Stimulated activated CD4-positive, alpha-beta T cell treated with anti-CD3 and anti-CD28 coated beads, Interleukin-15, amount 100 ng/mL, for 1 hour (primary cell): ENCODE measurements at places on chromosomes 7 and 10.

- DNase-seq: no peak
These were observed 6.0 kb downstream of the IL15RA start for GRCh38 chr10:5971315-5971832.

DNA sequence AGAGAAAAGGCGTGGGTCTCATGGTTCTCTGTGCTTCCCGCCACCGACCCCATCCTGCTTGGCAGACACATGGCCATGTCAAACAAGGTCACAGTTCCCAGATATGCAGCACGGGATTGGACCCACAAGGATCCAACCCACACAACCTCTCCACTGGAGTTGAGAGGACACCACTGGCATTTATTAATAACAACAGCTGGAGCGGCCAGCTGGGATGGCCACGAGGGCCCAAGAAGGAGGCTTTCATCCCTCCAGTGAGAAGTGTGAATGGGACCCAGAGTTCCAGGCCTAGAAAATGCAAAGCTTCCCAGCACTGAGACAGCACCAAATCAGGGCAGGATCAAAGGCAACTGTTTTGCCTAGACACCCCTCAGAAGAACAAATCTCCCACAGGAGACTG is 31.5 kb downstream of the FGFR2 start:
- DNase-seq: no peak

- DNase-seq: no peak
These were observed 60.3 kb downstream of the AHCYL2 start for GRCh38 chr7:129285111-129285510.

DNA sequence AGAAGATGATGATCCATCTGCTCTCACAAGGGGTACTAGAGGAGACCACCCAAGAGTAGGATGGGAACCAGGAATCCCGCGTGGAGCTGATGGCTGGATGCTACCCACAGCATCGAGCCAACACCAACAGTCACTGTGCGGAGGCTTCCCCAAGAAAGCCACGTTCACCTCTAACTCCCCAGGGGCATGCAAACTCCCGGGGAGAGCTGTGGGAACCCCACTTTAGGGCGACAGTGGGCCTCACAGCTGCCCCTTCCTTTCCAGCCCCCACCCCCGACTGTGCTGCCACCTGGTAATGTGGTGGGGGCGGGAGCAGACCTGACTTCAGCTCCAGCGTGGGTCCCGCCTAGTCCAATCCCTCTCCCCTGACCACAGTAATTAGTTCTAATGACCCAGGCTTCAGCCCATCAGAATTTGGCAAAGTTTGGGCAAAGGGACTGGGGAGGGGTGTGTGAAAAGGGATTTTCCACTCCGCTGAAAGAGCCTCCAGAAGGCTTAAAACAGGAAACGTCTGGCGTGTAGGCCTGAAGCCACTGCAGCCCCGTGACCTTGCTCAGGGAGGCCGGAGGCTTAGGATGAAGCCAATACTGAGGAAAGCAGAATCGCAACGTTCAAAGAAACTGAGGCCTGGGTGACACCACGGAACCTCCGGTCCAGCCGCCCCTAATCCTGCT is 20.3 kb downstream of the ASB13 start:
- DNase-seq: no peak

DNA sequence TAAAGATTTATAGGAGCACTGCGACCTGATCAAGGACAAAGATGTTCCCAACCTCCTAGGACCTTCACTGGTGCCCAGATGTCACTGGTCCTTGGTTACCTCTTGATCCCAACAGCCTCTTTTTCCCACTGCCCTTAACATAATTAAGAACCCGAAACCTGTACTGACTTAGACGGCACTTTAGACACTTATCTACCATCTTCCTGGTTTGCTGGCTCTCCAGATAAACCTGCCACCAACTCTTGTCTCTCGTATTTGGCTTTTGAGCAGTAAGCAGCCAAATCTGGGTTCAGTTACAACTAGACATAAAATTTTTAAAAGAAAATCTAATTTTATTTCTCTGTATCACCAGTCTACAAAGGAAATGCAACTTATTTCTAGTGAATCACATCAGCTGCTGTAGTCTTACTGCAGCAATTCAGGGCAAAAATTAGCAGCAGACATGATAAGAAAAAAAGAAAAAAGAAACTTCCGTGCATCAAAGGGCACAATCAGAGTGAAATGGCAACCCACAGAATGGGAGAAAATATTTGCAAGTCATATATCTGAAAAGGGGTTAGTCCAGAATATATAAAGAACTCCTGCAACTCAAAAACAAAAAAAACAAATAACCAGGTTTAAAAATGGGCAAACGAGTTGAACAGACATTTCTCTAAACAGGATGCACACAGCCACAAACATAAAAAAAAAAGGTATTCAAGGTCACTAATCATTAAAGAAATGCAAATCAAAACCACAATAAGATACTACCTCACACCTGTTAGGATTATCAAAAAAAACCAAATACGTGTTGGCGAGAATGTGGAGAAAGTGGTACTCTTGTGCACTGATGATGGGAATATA is 9.4 kb downstream of the ASB13 start:
- no peak for DNase-seq

DNA sequence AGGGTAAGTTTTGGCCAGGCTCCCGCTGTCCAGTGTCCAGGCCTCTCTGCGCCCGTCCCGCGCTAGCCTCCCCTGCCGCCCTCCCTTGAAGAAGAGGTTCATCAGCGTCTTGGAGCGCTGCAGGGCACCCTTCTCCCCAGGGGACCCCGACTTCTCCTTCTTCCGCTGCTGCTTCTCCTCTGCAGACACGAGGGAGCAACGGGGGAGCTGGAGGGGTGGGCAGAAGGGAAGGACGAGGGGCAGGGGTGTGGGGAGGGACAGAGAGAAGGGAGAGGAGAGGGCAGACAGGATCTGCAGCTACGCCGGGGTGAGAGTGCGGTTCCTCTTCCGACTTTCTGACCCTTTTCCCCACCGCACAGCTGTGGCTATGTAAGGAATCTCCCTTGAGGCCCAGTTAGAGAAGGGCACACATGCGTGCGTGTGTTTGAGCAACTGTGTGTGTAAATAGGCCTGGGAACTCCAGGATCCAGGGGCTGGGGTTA is 12.8 kb downstream of the PDZD7 start:
- DNase-seq: no peak

GRCh38 chr10:129768437-129769355 is 195.4 kb downstream of the EBF3 start:
- no peak for DNase-seq

DNA sequence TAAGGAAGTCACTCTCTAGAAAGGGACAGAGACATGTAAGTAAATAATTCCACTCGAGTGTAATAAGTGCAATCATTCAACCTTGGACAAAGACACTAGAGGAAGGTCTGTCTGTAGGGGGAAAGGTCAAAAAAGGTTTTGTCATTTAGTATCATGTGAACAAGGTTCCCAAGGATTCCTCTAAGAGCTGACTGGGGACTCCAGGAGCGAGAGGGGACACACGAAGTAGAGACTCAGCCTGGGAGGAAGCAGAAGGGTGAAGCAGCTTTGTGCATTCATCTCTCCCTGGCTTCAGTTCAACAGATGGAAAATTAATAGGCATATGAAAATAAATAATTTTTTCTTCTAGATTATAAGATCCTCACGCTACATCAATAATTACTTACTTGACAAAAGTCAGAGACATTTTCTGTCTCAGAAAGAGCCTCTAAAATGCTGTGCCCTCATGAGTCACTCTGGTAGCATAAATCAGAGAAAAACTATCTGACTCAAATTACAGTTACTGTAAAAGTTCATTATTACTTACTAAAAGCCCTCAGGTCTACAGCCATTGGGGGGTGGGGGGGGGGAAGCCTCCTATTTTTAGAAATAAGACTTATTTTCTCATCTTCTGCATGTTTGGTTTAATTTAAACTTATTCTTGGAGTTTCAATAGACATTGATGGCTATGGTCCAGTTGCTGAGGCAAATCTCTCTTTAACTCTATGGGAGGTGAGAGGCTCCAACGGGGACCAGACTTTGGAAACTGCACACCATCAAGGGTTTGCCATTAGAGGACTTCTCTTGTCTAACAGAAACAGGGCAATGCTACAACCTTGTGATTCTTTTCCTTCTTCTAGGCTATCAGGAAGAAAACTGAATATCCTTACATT is 275.1 kb upstream of the KLF14 start:
- no peak for DNase-seq

DNA sequence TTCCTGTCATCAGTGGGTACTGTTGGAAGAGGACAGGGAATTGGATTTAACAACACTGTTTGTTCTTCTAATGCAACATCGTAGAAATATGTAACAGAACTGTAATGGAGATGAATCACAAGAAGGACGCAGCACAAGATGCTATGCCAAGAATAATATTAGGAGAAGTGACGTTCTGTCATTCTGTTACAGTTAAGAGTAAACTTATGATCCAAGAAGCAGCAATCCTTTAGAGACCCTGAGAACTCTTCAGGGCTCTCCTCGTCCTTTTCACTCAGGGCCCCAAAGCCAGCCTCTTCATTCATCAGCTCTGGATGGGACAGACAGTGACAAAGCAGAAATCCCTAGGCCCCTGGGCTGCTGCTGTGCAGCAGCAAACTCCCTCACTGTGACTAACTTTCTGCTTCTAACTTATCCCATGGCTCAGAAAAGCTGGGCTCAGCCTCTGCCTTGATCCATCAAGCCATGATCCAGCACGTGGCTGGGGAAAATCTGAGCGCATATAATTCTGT is 8.7 kb upstream of the IL6 start:
- no peak for DNase-seq

DNA sequence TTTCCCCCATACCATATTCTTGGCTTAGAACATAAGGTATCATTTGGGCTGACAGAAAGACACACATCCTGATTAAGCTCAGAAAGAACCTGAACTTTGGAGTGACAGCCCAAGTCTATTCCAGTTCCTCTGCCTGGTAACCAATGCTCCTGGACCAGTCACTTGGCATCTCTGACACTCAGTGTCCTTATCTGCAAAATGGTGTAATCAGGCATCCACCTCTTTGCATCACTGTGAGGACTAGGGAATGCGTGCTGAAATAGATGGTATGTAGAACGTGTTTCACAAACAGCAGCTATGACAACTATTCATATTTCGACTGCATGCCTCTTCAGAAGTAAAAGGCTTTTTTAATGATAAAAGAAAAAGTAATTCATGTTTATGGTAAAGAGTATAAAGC is 26.2 kb upstream of the PIK3AP1 start:
- DNase-seq: no peak

- DNase-seq: no peak
These were observed 30.7 kb downstream of the MBL2 start for GRCh38 chr10:52741851-52742250.

- no peak for DNase-seq
These were observed 59.5 kb downstream of the HBP1 start for GRCh38 chr7:107228291-107228690.

DNA sequence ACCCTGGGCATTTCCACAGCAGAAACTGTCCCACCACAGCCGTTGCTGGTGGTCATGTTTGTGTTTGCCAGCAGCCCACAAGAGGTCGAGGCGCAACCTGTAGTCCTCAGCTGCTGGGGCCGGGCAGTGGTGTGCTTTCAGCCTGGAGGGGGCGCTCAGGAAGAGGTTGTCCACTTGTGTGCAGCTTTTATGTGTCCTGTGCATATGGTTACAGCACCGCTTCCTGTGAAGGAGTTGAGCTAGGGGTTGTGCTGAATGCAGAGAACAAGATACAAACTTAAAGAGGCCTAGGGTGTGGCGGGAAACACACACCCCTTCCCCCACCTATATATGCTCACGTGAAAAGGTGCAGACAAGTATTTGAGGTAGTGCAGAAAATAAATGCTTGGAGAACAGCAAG is 29.5 kb upstream of the PFKFB3 start:
- peak; percentile 34 for DNase-seq

- no peak for DNase-seq
These were observed 39.0 kb upstream of the AOAH start for GRCh38 chr7:36763132-36763816.
